ENCODE measurements at places on chromosomes 7 and 10.

GRCh38 chr7:92002720-92003119, 62.1 kb downstream of the AKAP9 start:
- DNase-seq: no peak

- DNase-seq: no peak
These were observed 65.6 kb upstream of the PCDH15 start for GRCh38 chr10:54866666-54867065.

DNA sequence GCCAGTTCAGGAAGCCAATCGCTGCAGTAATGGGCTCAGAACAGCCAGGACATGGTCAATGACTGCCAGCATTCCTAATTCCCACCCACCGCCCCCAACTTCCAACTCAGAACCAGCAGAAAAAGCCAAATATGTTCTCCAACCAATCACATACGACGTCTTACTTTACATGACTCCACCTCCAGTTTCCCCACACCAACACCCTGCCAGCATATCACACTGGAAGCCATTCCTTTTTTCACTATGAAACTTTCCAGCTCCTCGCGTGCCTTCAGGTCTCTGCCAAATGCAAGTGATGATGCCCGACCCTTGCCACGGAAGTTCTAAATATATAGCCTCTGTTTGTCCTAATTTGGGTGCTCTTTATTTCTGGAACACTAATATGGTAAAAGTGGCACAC, 12.5 kb downstream of the NPS start:
- DNase-seq: no peak

DNA sequence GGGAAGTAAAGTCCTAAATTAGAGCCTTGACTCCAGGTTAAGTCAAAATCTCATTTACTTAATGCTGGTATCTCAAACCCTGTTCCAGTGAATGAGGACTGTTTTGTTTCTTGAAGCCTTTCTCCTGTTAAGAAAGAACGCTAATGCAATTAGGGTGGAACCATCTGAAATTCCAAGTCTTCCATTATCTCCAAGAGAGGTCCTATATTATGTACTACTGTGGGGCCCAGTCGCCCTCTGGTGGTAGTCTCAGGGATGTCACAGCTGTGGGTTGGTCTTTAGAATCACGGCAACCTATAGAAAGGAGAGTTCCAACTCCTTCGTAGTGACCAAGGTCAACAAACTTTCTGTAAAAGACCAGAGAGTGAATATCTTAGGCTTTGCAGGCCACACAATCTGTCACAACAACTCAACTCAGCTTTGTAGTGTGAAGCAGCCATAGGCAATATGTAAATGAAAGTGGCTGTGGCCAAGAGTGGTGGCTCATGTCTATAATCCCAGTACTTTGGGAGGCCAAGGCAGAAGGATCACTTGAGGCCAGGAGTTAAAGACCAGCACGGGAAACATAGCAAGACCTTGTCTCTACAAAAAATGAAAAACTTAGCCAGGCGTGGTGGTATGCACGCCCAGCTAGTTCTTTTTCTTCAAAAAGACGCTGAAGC, 9.3 kb downstream of the RPP38 start:
- no peak for DNase-seq

GRCh38 chr7:155283565-155284194, 14.0 kb upstream of the INSIG1 start:
- DNase-seq: no peak

- no peak for DNase-seq
These were observed 12.4 kb upstream of the TFAM start for GRCh38 chr10:58372607-58373441.

- no peak for DNase-seq
These were observed 2.7 kb downstream of the OGDH start for GRCh38 chr7:44608916-44609648.

DNA sequence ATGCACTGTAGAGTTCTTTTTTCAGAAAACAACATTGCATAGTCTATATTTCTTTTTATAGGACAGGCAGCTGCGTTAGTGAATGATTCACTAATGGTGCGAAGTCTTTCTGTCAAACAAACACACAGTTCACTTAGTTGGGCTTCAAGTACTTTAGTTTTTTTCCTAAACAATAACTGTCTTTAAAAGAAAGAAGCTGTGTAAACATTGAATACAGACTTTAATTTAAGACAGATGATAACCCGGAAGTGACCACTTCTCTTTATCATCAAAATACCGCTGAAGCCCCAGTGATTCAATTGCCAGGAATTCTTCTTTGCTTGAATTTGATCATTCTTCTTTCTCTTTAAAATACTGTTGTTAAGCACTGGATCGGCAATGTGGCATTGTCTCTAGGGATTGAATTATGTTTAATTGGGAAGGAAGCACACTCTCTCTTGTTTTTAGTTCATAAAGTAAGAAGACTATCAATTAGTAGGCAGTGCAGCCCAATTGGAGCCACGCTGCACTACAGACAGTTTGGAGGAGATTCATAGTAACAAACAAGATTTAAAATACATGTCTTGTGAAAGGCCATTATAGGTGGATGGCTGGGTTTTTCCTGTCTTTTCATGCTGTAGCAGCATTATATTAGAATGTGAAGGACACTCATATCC, 30.4 kb downstream of the CNTNAP2 start:
- no peak for DNase-seq

Data from AG04449 (cell line).